ENCODE measurements at places on chromosomes 6 and 20. TPM values are rescaled to one million over a fixed set of nuclear protein-coding genes. Genes with fewer than 3 reads are reported as not detected.
A peak's percentile ranks its signal among the peaks of the same experiment; 100 is the strongest.

WFDC5 gene
- not detected for total RNA-seq

GRCh38 chr20:46523696-46524328 is 10.5 kb upstream of the ZNF334 start:
- no peaks in the 10 kb centered on the region for H3K4me1 ChIP-seq
- H3K36me3 ChIP-seq, result no peaks in the 10 kb centered on the region
- no peak overlapping the region for H3K4me3 ChIP-seq
- DNase-seq, result no peak

DNA sequence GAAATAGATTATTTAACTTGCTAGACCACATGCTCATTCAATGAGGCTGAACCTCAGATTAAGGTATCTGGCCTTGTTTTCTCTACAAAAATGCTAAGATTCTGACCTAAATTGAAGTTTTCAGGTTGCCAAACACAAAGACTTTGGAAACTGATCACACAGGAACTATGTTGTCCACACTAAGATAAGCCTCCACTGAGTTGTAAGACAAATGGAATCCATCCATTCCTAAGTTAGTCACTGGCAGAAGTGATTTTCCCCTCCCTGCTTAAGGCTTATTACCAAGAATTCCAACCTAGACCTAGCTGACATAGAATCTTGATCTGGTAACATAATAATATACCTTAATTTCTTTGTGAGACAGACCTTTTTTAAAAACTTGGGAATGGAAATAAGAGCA is 608.1 kb downstream of the TENT5A start:
- peaks cover 6% of the 10 kb centered on the region for H3K27me3 ChIP-seq
- H3K36me3 ChIP-seq, result no peaks in the 10 kb centered on the region
- no peak for DNase-seq
- H3K4me1 ChIP-seq, result no peaks in the 10 kb centered on the region

DNA sequence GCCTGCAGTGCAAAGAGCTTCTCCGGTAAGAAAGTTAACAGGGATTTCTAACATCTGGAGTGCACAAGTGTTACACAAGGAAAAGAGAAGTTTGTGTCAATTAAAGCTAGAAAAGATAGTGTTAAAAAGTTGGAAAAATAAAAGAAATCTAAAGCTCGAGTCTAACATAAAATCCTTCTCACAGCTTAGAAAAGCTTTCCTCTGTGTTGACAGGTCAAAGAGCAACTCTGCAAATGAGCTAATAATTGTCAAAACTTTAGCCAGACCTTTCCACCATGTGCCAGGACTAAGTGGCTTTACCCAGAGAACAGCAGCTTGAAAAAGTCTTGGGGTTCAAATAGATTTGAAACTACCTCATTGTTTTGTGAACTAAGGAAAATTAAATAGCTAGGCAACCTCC is 14.8 kb downstream of the PTPRK start:
- peak overlapping the region; percentile 55 for H3K27ac ChIP-seq
- no peak for DNase-seq
- H3K4me1 ChIP-seq, result peaks cover 75% of the 10 kb centered on the region
- no peaks in the 10 kb centered on the region for H3K27me3 ChIP-seq

SLC12A5 gene
- total RNA-seq, result 1.9 TPM

DLK2 gene
- 1.1 TPM for total RNA-seq

- H3K4me3 ChIP-seq, result no peak overlapping the region
- peaks cover 25% of the 10 kb centered on the region for H3K4me1 ChIP-seq
- no peak overlapping the region for H3K27ac ChIP-seq
These were observed 158.9 kb downstream of the MRPL14 start for GRCh38 chr6:43968110-43968965.

DNA sequence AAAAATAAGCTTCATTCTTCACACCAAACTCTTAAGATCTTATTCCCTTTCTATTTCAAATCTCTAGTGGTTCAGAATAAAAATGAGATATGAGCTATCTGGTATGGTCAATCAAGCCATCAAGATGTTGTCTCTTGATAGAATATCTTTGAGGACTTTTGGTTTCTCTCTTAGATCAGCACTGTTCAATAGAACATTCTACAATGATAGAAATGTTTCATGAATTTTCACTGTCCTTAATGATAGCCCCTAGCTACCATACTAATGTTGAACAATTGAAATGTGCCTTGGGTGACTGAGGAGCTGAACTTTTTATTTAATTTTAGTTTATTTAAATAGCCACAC is 24.1 kb upstream of the HINT3 start:
- no peak for DNase-seq
- peaks cover 15% of the 10 kb centered on the region for H3K4me1 ChIP-seq
- H3K27me3 ChIP-seq, result no peaks in the 10 kb centered on the region
- no peak overlapping the region for H3K27ac ChIP-seq

SYNDIG1 gene
- 16.4 TPM for total RNA-seq

- H3K4me1 ChIP-seq, result peaks cover 19% of the 10 kb centered on the region
- no peak overlapping the region for H3K27ac ChIP-seq
- peaks cover 3% of the 10 kb centered on the region for H3K36me3 ChIP-seq
- H3K4me3 ChIP-seq, result no peak overlapping the region
These were observed 136.1 kb upstream of the THEMIS start for GRCh38 chr6:128036808-128037570.

- no peak overlapping the region for H3K4me3 ChIP-seq
- H3K4me1 ChIP-seq, result peaks cover 91% of the 10 kb centered on the region
- H3K27me3 ChIP-seq, result no peaks in the 10 kb centered on the region
- H3K27ac ChIP-seq, result peak overlapping the region; percentile 49
These were observed 46.9 kb downstream of the JAG1 start for GRCh38 chr20:10626896-10627295.

DNA sequence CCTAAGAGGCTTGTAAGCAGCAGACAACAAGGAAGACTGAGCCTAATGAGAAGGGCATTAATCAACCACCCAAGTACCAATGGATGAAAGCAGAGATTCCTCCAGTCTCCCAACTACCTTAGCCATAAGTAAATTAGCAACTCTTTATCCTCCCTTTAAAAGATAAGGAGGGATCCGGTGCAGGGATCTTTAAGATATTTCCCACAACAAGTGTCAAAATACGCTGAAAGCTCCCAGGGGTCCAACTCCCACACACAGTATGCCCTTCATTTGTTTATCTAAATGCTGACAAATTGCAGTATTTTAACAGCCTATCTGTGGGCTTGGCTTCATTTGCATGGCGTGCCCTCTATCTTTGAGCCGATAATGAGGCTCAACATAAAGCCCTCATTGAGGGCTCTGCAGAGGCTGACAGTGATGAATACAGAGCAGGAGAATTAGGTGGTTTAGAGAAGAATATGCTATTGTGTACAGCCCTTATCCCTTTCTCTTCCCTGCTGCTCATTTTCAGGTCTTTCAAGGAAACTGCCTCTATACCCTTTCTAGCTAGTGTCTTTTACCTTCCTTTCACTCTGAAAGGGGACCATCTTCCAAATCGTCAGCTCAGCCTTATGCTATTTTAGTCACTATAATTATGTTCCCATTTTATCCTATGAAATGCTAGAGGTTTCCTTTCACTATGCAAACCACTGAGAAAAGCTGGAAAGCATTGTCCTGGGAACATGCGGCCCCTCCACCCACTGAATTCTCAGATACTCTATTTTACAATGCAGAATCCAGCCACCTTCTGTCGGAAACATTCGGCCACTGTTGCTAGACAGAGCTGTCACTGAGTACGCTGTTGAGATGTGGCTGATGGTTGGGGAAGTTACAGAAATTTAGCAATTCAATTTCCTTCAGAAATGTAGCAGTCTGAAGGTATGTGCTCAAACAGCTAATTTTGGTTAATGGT is 575.2 kb upstream of the JAG1 start:
- no peak for DNase-seq
- no peaks in the 10 kb centered on the region for H3K27me3 ChIP-seq
- H3K4me1 ChIP-seq, result peaks cover 19% of the 10 kb centered on the region
- H3K36me3 ChIP-seq, result no peaks in the 10 kb centered on the region

DNA sequence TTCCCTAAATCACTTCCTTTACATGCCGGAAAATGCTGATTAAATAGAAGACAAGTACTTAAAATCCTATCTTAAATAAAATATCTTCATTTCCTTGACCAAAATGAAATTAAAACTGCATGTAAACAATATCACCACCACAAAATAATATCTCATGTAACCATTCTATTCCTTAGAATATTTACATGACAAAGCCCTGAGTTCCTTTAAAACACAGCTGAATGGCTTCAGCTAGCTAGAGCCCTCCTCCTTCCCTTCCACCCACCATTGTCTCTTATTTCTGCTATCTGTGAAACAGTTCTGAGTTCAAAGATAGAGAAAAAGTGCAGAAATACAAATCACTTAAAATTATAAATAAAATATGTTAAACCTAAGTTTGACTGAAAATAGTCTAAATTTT is 103.1 kb downstream of the HIVEP2 start:
- no peak overlapping the region for H3K4me3 ChIP-seq
- no peaks in the 10 kb centered on the region for H3K27me3 ChIP-seq
- H3K27ac ChIP-seq, result peak overlapping the region; percentile 60
- H3K36me3 ChIP-seq, result no peaks in the 10 kb centered on the region
- no peak for DNase-seq

DNA sequence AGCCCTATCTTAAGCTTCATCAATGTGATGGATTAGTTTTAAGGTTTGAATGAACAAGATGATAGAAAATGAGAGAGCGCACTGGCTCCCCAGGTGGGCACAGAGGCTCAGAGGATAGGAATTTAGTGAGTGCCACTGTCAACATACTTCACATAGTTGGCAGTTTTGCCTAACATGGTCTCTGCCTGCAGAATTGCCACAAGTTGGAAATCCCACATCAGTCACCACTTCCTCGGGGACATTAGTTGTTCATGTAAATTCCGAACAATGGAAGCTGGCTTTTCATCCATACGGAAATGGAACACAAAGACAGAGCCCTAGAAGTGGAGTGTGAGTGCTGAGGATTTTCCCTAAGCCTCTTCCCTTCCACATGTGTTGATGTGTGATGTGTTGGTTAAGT is 123.9 kb upstream of the PHACTR1 start:
- H3K4me1 ChIP-seq, result peaks cover 42% of the 10 kb centered on the region
- H3K4me3 ChIP-seq, result no peak overlapping the region
- DNase-seq, result no peak
- H3K27me3 ChIP-seq, result no peaks in the 10 kb centered on the region
- peak overlapping the region; percentile 1 for H3K27ac ChIP-seq

- no peak for DNase-seq
- peaks cover 41% of the 10 kb centered on the region for H3K27me3 ChIP-seq
- peak overlapping the region; percentile 77 for H3K4me3 ChIP-seq
- peak overlapping the region; percentile 58 for H3K27ac ChIP-seq
- peaks cover 17% of the 10 kb centered on the region for H3K4me1 ChIP-seq
These were observed 544 bp upstream of the HLA-C start for GRCh38 chr6:31272436-31272835.

GRCh38 chr6:134165561-134166201 is 113.3 kb upstream of the SLC2A12 start:
- no peak overlapping the region for H3K27ac ChIP-seq
- no peak overlapping the region for H3K4me3 ChIP-seq
- peaks cover 22% of the 10 kb centered on the region for H3K4me1 ChIP-seq
- no peaks in the 10 kb centered on the region for H3K27me3 ChIP-seq
- H3K36me3 ChIP-seq, result peaks cover 13% of the 10 kb centered on the region

ATP6V1G2 gene
- 4.1 TPM for total RNA-seq

NELFE gene
- 43.5 TPM for total RNA-seq

DNA sequence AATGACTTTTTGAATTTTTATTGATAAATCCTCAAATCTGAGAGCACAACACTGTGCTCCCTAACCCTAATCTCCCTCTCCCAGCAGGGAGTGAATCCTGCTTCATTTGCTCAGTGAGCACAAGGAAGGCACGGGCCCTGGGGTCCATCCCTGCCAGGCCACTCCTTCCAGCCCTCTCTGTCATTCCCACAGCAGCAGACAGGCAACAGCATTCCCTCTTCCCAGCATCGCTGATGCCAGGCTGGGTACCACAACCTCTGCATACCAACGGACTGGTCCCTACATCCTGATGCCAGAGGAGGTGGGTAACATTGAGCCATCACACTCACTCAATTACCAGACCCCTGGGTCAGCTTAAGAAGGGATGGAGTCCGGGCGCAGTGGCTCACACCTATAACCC is 34.2 kb downstream of the MRPL14 start:
- H3K4me1 ChIP-seq, result peaks cover 11% of the 10 kb centered on the region
- no peaks in the 10 kb centered on the region for H3K27me3 ChIP-seq
- no peak overlapping the region for H3K27ac ChIP-seq
- no peak for DNase-seq

GRCh38 chr6:144339859-144340452 is 54.8 kb downstream of the UTRN start:
- H3K27me3 ChIP-seq, result no peaks in the 10 kb centered on the region
- peaks cover 3% of the 10 kb centered on the region for H3K36me3 ChIP-seq
- peaks cover 62% of the 10 kb centered on the region for H3K4me1 ChIP-seq
- no peak overlapping the region for H3K27ac ChIP-seq

DNA sequence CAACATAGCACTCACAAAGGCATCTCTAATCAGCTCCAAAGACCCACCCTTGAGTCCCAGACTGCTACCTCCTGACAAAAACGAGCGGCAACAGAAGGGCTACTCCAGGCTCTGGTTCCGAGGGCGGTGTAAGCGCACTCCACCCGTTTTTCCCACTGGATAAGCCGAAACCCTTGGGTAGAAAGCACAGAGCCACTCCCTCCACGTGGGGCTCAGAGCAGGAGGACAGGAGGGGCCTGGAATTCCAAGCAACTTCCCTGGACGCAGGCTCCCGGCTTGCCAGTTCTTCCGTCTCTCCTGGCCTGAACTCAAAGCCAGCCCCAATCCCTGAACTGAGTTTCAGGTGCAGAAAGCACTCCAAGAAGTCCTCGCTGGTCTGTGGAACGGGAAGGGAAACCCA is 7.4 kb downstream of the GMEB2 start:
- H3K27ac ChIP-seq, result no peak overlapping the region
- peaks cover 6% of the 10 kb centered on the region for H3K4me1 ChIP-seq
- no peaks in the 10 kb centered on the region for H3K27me3 ChIP-seq
- peak; percentile 34 for DNase-seq
- peaks cover 14% of the 10 kb centered on the region for H3K36me3 ChIP-seq

- H3K27me3 ChIP-seq, result peaks cover 4% of the 10 kb centered on the region
- no peaks in the 10 kb centered on the region for H3K4me1 ChIP-seq
- H3K36me3 ChIP-seq, result no peaks in the 10 kb centered on the region
- no peak overlapping the region for H3K27ac ChIP-seq
- no peak overlapping the region for H3K4me3 ChIP-seq
These were observed 77.0 kb downstream of the CDH4 start for GRCh38 chr20:61328911-61329558.

GRCh38 chr6:24245275-24245674 is 112.6 kb downstream of the DCDC2 start:
- H3K27ac ChIP-seq, result no peak overlapping the region
- H3K4me3 ChIP-seq, result no peak overlapping the region
- H3K27me3 ChIP-seq, result no peaks in the 10 kb centered on the region
- no peaks in the 10 kb centered on the region for H3K36me3 ChIP-seq
- no peak for DNase-seq

GRCh38 chr6:119234941-119235340 is 114.6 kb downstream of the MAN1A1 start:
- peaks cover 3% of the 10 kb centered on the region for H3K27me3 ChIP-seq
- no peaks in the 10 kb centered on the region for H3K4me1 ChIP-seq
- peaks cover 5% of the 10 kb centered on the region for H3K36me3 ChIP-seq
- DNase-seq, result no peak
- no peak overlapping the region for H3K27ac ChIP-seq
- H3K4me3 ChIP-seq, result no peak overlapping the region

GRCh38 chr6:168320634-168321033 is 1.1 kb upstream of the DACT2 start:
- H3K27me3 ChIP-seq, result peaks cover 21% of the 10 kb centered on the region
- peaks cover 17% of the 10 kb centered on the region for H3K4me1 ChIP-seq
- peak overlapping the region; percentile 35 for H3K4me3 ChIP-seq
- no peak for DNase-seq
- peaks cover 6% of the 10 kb centered on the region for H3K36me3 ChIP-seq

CHRNA4 gene
- not detected for total RNA-seq

- H3K4me3 ChIP-seq, result no peak overlapping the region
- no peak overlapping the region for H3K27ac ChIP-seq
- peaks cover 9% of the 10 kb centered on the region for H3K27me3 ChIP-seq
- H3K4me1 ChIP-seq, result no peaks in the 10 kb centered on the region
These were observed 179.0 kb upstream of the MMS22L start for GRCh38 chr6:97462031-97462430.

All from chondrocyte (in vitro differentiated cells).